Naive thymus-derived CD8-positive, alpha-beta T cell (primary cell): ENCODE measurements at places on chromosomes 11 and 22.

DNA sequence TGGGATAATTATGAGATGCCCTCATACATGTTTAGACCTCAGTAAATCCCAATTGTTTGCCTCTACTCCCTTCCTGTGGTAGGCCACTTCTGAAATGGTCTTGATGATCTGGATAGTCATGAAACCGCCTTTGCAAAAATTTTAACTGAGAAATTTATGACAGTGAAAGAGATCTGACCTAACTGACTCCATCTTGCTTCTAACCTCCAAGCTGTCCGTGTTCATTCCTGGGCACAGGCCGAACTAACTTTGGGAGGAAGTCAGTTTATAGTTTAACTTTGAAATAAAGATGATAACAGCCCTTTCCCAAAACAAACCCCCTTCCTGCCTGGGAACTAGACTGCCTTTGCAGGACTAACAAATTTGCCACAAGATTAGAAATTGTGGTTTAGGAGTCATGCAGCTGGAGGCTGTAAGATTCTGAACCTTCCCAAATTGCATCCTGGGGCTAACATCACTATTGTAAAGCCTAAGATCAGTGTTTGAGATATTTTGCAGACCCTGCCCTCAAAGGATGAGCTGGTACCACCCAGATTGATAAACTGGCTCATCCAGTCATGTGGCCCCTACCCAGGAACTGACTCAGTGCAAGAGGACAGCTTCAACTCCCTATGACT lies 19.9 kb upstream of the CTR9 start:
- DNase-seq, result no peak

- no peak for DNase-seq
Observed at GRCh38 chr22:30471616-30472318, at the start of gene SEC14L3. Gene SEC14L3, minus strand, starts transcription at chr22:30472017. Its CDS starts 59 bp downstream, at chr22:30471958.

GRCh38 chr22:26981111-26981510 lies 323.7 kb downstream of the MIAT start:
- no peak for DNase-seq

DNA sequence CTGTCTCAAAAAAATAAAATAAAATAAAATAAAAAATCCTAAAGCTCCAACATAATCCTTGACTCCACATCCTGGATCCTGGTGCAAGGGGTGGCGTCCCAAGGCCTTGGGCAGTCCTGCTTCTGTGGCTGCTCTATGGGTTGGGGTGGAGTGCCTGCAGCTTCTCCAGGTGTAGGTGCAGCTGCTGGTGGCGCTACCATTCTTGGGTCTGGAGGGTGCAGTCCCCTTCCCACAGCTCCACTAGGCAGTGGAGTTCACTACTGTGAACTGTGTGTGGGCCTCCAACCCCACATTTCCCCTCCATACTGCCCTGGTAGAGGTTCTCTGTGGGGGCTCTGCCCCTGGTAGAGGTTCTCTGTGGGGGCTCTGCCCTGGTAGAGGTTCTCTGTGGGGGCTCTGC lies 6.9 kb upstream of the TBC1D22A start:
- no peak for DNase-seq

DNA sequence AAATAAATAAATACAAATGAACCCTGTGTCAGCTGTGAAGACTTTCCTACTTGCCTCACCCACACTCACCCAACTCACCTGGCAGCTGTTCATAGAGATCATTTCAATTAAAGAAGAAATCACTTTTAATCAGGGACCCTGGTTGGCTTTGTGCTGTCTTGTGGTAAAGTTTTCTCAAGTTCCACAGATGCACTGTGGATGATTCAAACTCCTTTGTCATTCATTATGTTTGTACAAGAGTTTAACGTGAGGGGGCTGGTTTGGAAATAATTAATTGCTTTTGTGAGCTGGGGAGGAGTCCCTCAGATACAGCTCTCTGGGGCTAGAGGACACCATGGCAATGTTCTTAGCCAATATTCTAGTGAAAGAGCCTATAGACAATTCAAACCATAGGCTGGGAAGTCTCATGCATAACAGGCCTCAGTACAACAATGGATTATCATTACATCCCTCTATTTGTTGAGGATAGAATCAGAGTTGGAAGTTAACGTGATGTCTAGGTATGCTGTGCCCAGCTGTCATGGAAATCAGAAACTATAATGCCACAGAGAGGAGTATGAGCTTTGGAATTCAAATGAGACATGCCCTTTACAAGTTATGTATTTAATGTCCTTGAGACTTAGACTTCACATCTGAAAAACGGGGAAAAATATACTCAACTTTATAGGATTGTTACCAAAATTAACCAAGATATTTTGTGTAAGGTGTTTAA lies 698.5 kb downstream of the KCNA4 start:
- no peak for DNase-seq
